ENCODE measurements at places on chromosomes 11 and 22.
A peak's percentile ranks its signal among the peaks of the same experiment; 100 is the strongest.

GRCh38 chr11:61791737-61792309 is 576 bp downstream of the TMEM258 start:
- no peak for DNase-seq

DNA sequence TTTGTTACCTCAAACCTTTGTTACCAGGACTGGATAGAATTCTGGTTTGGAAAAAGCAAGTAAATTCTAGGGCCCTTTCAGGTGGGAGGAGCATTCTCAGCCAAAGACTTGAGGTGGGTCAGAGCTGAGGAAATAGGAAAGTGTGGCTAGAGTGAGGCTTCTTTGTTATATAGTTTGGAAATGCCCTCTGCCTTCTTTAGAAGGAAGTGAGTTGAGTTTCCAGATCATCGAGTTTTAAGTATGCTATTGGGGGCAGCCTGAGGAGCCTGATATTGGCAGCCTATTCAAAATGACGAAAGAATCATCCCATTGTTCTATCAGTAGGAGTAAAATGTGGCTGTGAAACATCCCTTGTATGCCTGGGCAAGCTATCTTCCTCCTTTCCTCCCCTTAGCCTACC is 134.1 kb downstream of the ARHGAP42 start:
- DNase-seq = no peak

- DNase-seq = peak; percentile 56
Observed at GRCh38 chr22:37623075-37624016, 14.7 kb downstream of the GGA1 start.

GRCh38 chr11:12123799-12124198 is 13.4 kb downstream of the MICAL2 start:
- DNase-seq = no peak

DNA sequence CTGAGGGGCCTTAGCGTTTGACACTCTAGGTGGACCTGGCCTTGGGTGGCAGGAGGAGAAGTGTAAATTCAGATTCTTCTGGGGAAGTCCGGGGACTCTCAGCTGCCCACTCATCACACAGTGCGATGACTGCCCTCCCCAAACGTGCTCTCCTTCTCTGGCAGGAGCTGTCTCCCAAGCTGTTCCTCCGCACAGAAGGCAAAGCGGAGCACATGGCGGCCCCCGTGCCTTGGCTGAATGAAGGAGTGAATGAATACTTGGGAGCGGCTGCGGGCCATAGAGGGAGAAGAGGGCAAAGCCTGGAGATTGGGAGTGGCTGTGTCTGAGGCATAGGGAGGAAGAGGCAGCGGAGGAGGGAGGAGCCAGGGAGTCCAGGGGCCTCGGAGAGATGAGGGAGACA is 6.9 kb upstream of the NAA40 start:
- DNase-seq = no peak

DNA sequence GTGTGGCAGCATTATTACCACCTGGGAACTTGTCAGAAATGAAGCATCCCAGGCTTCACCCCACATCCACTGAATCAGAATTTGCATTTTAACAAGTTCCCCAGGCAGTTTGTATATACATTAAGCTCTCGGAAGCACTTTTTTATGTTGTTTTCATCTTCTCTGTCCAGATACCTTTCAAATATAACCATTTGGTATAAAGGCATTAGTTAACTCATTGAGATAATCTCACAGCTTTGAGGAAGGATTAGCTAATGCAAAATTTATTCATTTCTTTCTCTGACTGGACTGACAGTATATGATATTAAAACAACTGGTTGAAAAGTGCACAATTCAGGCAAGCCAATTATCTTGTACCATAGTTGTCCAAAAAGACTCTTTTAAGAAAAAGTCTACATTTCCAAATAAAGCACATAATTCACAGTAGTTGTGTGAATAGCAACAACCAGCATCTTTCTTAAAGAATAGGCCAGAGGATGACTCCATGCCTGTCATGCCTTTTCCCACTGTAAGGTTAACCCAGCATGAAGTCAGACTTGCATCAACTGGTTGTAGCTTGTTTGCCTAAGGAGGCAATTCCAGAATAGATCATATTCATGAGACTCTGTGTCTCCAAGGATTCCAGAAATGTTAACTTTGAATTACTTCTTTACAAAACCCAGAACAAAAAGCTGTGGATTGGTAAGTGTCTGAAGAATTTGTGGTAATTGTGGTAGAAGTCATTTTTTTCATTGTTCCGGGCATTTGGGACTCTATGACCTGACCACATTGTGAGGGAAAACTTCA is 254.3 kb upstream of the SESN3 start:
- no peak for DNase-seq

- no peak for DNase-seq
Observed at GRCh38 chr22:22343581-22344296, 99.2 kb downstream of the VPREB1 start.

- DNase-seq = no peak
Observed at GRCh38 chr11:12016246-12016645, 7.8 kb upstream of the DKK3 start.

DNA sequence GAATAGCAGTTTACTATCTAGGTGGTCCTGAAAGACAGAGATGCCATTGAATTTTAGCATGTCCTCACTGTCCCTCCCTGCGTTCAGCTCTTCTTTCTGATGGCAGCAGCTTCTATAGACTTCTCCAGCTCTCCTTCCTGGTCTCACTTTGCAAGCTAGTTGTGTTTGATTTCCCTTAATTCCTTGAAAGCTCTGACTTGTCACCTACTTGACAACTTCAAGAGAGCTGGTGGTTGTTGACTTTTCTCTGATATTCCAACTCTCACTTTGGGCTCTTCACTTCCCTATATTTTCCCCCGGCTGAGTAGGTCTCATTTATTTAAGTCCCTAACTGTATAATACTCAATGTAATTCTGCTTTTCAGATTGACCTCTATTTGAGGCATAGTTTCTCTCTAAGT is 1825.0 kb upstream of the RAG2 start:
- no peak for DNase-seq

GRCh38 chr11:76628408-76628947 is 42.1 kb downstream of the LRRC32 start:
- DNase-seq = no peak

GRCh38 chr11:131692961-131693360 is 322.5 kb downstream of the NTM start:
- DNase-seq = no peak

All from stimulated activated CD8-positive, alpha-beta memory T cell treated with anti-CD3 and anti-CD28 coated beads, Interleukin-2, amount 100 ng/mL, for 1 hour (primary cell).